Vagina (tissue), 2 donors: ENCODE measurements at places on chromosomes 16 and 17.
A peak's percentile ranks its signal among the peaks of the same experiment; 100 is the strongest.

GRCh38 chr16:75127713-75128415 lies 11.3 kb upstream of the LDHD start:
- DNase-seq: no peak

DNA sequence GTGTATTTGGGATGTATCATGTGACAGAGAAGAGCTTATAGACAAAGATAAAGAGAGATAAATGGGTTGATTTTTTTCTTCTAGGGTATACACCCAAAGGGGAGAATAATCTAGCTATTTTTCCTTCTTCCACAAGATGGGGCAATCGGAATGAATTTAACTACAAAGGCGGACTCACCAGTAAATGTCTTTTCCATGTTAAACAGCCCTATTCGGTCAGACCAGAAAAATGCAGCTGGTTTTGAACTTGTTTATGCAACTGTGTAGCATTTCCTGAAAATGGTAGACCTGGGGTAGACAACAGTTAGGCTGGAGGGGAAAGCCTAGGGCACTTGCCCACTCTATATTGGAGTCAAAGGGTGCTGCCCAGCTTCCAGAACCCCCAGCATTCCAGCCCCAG lies 477.1 kb downstream of the TOX3 start:
- DNase-seq: no peak

- DNase-seq: no peak
Observed at GRCh38 chr17:51946311-51946710, 212.2 kb downstream of the CA10 start.

DNA sequence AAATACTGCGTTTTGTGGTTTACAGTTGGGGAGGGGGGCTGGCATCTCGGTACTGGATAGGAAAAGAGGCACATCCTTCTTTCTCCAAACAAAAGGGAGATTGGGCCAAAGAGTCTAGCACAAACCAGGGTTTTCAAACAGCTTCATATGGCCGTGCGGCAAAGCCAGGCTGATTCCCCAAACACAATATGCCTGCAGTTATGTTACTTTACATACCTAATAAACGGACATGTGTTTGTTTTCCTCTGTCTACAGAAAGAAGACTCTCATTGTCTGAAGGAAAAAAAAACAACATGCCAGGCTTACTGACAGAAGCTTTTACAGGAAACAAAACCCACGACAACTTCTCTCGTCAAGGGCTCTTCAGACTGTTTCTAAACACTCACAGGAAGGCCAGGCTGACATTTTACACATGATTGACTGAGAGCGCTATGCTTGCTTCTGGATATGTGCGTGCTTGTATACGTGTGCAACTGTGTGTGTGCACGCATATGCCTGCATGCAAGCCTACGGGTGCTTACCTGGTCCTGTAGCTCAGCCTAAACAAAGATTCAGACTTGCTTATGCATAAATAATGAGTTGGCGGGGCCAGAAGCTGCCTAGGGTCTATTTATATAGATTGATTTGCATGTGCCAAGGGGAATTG lies 461.0 kb upstream of the C16orf82 start:
- peak; percentile 40 for DNase-seq

DNA sequence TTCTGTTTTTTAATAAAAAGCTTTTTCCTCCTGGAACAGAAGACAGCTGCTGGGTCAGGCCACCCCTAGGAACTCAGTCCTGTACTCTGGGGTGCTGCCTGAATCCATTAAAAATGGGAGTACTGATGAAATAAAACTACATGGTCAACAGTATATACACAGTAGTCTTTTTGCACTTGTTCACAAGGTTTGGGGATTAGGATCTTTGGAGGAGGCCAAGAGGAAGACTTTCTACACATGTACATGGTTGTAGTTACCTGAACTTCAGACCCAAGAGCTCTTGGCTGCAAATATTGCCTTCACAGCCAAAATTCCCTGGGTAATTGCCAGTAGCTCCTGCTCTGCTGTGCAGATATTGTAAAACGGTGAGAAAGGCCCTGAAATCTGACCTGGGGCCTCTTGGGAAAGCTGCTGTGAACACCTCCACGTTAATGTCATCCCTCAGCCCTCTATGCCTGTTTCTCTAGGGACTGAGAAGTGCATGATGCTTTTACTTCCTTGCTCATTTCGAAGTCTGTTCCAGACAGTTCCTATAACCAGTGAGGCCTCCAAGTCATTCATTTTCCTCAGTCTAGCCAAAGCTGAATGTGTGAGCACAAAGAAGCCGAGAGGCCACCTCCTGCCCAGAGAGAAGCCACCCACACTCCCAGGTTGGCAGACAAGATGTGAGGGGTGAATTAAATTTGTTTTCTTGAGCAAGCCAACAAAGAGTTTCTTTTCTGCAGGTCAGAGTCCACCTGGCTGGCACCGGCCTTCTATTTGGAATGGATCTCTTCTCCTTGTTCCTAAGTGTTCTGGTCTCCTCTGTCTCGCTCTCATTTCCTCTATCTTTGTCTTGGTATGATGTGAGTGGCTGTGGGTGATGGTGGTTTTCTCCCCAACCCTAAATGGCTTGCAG lies 15.9 kb downstream of the ANKRD40 start:
- no peak for DNase-seq

DNA sequence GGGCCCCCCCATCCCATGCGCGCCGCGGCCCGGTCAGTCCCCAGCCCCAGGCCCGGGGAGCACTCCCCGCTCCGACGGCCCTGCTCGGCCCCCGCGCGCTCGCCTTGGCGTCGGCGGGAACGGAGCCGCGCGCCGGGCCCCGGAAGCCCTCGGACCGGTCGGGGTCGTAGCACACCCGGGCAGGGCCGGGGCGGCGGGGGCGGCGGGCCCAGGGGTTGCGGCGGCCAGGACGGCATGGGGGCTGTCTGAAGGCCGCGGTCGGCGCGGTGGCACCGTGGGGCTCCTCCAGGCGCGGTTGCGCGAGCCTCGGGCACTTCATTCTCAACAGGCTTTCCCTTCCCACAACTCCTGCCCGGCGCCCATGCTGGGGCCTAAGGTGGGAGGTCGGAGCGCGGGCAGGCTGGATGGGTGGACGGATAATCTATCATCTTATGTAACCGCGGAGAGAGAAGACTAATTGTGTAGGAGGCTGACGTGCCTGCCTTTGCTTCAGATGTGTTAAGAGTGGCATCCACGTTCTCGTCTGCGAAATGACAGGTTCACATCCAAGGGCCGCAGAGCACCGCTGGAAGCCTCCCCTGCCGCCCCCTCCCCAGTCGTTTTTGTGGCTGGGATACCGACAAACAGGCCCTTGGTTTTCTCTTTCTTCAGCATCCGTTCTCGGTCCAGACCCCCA lies 708 bp downstream of the BAIAP2 start:
- DNase-seq: no peak

DNA sequence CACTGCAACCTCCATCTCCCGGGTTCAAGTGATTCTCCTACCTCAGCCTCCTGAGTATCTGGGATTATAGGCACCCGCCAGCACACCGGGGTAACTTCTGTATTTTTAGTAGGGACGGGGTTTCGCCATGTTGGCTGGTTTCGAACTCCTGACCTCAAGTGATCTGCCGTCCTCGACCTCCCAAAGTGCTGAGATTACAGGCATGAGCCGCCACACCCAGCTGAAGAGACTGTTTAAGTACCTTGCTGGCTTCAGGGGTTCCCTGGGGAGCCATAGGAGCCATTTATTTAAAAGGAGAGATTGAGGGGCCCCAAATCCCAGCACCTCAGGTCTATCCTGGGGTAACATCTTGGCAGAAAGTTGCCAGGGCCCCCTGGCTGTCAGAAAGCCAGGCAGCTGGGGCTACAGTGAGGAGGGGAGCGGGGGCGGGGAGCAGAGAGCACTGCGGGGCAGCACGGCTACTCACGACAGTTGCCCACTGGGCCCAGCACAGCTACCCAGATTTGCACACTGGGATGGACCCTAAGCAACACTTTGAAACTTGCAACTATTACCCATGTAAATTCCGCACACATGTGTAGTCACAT lies 1.6 kb downstream of the SNAI3 start:
- DNase-seq: no peak

- DNase-seq: no peak
Observed at GRCh38 chr16:68257251-68257905, 6.9 kb upstream of the SLC7A6 start.

- no peak for DNase-seq
Observed at GRCh38 chr16:56866955-56867830, 2.2 kb downstream of the SLC12A3 start.

- DNase-seq: no peak
Observed at GRCh38 chr16:55101026-55101425, 170.4 kb downstream of the IRX5 start.

GRCh38 chr17:66900126-66901010 lies 64.1 kb upstream of the CACNG4 start:
- DNase-seq: no peak

GRCh38 chr17:40935624-40936023 lies 1.8 kb downstream of the KRT23 start:
- no peak for DNase-seq

- DNase-seq: no peak
Observed at GRCh38 chr16:22214402-22214801, 8.3 kb downstream of the EEF2K start.

DNA sequence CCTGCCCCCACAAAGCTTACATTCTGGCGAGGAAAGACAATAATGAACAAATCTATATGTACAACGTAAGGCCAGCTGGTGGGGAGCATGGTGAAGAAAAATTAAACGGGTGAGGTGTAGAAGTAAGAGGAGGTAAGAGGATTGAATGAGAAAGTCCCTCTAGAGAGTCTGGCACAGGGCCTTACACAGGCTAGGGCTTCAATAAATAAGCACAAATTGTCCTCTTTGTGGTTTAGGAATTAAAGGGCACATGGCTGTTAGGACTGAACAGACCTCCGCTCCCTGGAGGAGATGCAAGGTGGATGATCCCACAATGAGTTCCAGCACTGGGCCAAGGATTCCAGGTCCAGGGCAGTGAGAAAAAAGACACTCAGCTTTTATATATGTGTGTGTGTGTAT lies 43.1 kb upstream of the HAPSTR1 start:
- DNase-seq: no peak

- DNase-seq: no peak
Observed at GRCh38 chr17:81481073-81481799, 31.4 kb downstream of the ACTG1 start.

- DNase-seq: no peak
Observed at GRCh38 chr16:85569615-85570212, 43.4 kb upstream of the GSE1 start.

DNA sequence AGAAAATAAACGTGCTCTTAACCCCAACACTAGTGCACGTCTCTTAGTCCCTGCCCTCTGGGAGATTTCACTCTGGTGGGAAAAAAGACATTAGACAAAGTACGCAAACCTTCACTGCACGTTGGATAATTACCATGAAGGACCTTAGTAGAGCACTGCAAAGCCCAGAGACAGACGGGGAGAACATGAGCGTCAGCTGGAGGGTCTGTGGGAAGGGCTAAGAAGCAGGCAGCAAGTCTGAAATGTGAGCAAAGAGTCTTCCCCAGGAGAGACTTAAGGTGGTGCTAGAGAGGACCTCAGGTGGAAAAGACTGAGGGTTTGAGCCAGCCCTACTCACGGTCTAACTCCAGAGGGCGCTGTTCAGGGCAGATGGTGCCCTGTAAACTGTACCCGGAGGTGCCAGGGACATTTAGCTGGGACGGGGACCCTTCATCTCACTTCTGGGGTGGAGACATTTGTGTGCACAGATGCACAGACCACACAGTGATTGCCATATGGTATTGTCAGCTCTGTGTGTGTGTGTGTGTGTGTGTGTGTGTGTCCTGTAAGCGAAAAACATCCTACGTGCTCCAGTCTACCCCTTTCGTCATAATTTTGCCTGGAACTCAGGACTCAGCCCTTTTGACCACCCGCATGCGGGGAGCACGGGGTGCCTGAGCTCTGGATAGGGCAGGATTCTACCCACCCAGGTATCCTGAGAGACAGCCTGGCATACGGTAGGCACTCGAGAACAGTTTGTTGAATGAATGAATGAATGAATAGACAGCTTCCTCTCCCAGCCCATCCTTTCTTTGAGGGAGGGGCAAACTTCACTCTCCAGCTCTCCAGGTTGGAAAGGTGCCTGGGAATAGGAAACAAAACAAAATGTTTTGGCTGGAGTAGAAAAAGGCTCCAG lies 10.1 kb upstream of the STAC2 start:
- no peak for DNase-seq

- DNase-seq: no peak
Observed at GRCh38 chr17:2814481-2815341, 18.5 kb downstream of the RAP1GAP2 start.

DNA sequence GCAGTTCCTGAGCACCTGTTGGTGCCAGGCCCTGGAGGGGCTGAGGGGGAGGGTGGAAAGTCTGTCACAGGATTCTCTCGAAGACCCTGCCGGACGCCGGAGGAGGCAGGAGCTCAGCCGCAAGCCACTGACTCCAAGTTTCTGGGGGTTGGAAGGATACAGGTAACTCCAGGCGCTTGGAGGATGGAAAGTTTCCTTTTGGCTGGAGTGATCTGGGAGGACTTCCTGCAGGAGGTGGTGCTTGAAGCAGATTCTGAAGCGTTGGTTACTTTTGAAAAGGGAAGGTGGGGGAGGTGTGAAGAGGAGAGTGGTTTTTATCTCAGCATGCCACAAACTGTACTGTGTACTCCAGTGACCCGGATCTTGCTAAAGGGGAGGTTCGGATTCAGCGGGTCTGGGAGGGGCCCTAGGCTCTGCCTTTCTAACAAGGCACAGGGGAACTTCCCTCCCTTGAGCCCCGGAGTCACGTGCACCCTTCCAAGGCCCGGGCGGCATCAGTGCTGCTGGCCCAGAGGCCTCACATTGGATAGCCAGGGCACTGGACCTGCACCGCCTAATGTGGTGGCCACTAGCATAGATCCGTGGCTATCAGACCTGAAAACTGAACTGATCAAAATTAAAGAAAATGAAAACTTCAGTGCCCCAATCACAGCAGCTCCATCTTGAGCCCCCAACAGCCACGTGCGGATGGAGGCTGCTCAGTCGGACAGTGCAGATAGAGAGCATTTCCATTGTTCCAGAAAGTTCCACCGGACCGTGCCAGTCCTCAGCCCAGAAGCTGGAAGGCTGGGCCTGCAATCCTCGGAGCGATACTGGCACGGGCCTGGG lies 42.2 kb upstream of the GSE1 start:
- no peak for DNase-seq

DNA sequence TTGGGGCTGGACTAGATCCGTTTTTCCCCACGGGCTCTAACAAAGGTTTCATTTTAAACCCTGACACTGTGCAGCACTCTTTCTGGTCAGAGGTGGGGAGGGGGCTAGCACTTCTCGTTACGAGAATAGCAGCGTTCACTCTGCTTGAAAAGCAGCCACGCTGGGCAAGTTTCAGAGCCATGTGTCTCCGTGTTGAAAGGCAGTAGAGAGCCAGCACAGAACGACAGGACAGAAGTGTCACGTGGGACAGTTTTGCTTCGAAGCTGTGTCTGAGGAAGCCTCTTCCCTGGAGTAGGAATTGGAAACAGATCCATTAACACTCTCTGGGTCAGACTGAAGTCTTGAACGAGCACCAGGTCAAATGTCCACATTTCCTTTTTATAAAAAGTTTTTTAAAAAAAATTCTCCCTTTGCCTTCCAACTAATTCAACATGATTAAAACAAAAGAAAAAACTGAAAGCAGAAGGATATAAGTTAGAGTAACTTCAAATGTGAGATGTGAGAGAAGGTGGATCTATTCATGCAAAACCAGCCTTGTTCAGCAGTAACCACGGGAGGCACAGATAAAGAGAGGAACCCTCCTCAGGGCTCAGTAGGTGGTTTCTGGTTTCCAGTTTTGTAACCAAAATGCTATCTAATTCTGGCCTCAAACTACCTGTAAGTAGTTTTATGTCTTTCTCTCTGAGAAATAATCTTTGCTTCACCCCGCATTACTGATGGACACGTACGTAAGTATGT lies 65.0 kb downstream of the SMG6 start:
- DNase-seq: no peak

GRCh38 chr17:11797803-11798202 lies 199.5 kb downstream of the ZNF18 start:
- DNase-seq: no peak
